ENCODE measurements at places on chromosomes 2 and 18.

- no peak for ATAC-seq
Measured at GRCh38 chr2:215271446-215271845, 40.4 kb upstream of the ATIC start.

DNA sequence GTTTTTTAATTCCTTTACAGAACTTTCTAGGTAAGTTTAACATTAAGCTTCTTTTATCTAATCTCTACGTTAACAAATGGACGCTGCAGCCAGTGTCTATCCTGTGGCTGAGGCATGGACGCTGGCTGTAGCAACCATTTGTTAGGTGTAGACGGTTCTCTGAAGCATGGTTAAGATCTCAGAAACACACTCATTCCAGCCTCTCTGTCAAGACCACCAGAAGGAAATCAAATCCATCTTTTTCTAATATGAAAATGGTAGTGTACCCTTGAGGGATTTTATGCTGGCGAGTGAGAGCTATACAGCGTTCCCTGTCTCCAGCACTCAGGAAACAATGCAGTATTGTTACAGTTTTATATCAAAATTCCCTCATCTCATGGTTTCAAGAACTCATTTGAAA is 78.0 kb downstream of the DTNB start:
- no peak for ATAC-seq

- peak; percentile 48 for ATAC-seq
Measured at GRCh38 chr2:226828191-226828590, 7.7 kb upstream of the RHBDD1 start.

DNA sequence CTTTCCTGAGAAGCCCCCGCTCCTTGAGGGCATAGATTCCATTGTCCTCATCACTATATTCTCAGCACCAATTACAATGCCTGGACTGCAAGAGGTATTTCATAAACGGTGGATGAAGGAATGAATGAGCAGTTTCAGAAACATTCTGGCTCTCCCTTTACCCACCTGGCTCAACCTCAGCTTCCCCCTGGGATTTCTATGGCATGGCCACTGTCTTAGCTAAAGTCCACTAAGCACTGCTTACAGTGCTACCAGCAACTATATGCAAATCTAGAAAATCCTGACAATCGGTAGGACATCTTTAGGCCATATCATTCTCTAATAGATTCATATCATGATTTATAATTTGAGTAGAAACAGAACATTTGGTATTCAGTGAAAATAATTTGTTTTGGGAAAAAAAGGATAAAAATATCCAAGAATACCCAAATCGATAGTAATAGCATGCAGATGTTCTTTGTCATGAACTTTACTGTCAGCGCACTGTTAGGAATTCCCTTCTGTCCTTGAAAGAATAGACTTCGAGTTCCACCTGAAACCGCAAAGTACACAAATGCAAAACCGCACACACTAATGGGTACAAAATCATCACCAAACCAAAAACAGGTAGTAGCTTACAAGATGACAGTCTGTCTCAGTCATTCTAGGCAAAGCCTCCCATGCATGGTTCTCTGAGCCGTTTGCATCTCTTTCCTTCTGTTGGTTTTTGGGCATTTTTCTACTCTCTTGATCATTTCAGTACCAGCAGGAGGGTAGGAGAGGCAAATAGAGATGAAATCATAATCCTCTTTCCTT is 303.6 kb upstream of the ID2 start:
- peak; percentile 56 for ATAC-seq

DNA sequence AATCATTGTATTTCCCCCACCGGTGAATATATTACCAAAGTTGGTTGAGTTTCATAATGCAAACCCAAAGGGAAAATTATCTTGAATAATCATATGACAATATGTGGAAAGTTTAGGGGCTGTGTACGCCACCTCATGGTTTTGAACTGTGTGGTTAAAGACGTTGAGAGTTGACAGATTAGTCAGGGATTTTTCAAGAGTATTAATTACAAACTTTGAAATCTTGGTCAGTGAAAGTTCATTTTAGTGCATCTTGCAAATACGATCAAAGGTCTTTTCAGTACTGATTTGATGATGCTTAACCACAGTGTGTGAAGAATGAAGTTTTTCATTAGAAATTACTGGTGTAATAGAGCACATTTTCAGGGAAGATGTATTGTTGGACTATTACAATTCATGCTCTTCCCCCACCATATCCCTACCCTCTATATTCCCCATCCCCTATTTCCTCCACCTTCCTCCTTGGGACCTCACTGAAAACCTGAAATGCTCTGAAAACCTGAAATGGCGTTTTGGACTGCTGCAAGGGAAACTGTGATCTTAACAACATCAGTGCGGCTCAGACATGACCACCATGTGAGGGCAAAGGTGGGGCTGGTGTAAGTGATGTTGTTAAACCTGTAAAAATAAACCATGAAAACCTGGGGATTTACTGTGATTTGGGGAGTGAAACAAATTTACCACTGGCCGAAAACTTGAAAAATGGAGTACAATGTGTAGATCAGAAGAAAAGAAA is 4.5 kb upstream of the BCL2L11 start:
- peak; percentile 43 for ATAC-seq

DNA sequence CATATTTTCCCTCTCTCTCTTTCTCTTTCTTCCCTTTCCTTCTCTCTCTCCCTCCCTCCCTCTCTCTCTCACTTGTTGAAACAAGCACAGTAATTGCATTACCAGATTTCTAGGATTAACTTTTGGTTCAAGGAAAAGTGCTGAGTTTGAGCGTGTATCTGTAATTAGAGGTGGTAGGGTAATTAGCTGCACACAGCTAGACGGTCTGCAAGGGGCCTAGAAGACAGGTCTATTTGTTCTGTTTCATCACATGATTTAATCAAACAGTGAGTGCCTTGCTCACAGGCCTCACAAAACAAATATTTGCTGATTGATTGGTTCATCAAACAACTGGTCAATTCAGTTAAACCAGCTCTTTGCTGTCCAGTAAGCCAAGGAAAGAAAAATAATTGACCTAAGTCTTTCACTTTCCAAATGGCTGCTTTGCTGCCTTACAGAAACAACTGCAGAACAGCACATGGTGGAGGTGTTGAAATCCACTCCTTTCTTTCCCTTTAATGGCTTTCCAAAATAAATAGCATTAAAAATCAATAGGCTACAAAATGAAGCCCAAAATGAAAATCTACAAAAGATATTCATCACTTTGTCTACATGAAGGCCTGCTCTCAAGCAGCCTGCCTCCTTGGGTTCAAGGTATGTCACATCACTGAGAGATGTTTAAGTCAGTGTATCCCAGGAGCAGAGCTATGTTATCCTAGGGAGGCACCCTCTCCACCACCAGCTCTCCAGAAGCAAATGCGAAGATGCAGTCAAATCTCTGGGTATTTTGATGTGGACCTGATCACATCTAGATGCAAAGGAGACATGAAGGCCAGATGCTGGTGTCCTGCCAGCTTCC is 264.4 kb upstream of the SIX2 start:
- ATAC-seq, result no peak

GRCh38 chr2:60104514-60105505 is 448.6 kb downstream of the BCL11A start:
- peak; percentile 43 for ATAC-seq

- no peak for ATAC-seq
Measured at GRCh38 chr2:240140511-240140910, at the start of gene OTOS. TSS of gene OTOS (minus strand) at chr2:240140658. CDS start at chr2:240140326, 332 bp downstream.

DNA sequence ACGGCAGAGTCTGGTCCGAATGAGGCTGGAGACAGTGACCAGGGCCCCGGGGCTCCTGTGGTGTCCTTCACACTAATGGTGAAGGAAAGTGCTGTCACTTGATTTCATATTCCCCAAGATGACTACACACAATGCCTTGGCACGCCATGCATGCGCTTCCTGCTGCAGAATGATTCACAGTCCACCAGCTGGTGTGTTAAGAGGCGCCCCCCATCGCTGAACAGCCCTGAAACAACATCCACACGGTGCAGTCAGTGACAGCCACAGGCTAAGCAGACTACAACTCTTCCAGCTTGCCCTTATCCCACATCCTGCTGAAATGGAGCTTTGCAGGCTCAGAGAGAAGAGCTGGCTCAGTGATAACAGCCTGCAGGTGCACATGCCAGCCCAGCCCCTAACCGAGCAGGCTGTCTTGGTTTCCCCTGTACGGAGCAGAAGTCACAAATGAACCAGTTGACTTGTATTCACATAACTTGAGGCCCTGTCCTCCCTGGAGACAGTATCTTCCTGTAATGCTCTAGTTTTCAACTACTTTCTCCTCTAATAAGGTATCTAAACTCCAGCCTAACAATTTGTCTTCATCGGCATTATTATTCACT is 24.3 kb upstream of the CDH20 start:
- ATAC-seq, result no peak

GRCh38 chr2:56369316-56369715 is 185.5 kb downstream of the CCDC85A start:
- ATAC-seq, result no peak

- no peak for ATAC-seq
Measured at GRCh38 chr2:64847930-64848329, 141.3 kb upstream of the SLC1A4 start.

GRCh38 chr2:7467782-7468447 is 550.7 kb downstream of the RNF144A start:
- ATAC-seq, result no peak

DNA sequence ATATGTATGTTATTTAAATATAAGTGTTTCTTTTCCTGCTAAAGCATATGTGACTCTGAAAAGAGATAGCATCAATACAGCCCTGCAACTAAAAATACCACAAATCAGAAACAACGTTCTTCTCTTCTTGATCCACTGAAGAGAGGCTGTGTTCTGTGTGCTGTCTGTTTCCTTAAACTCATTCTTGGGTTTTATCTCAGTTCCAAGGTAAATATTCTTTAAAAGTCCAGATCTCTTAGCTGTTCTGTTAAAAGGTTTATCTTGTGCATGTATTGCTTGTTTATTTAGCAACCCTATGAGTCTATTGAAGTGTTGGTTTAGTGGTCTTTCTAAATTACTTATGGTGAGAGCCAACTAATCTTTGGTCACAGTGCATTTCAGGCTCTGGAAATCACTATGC is 173.3 kb upstream of the NT5C1B start:
- no peak for ATAC-seq

- no peak for ATAC-seq
Measured at GRCh38 chr2:240959214-240959940, 39.0 kb upstream of the SNED1 start.

DNA sequence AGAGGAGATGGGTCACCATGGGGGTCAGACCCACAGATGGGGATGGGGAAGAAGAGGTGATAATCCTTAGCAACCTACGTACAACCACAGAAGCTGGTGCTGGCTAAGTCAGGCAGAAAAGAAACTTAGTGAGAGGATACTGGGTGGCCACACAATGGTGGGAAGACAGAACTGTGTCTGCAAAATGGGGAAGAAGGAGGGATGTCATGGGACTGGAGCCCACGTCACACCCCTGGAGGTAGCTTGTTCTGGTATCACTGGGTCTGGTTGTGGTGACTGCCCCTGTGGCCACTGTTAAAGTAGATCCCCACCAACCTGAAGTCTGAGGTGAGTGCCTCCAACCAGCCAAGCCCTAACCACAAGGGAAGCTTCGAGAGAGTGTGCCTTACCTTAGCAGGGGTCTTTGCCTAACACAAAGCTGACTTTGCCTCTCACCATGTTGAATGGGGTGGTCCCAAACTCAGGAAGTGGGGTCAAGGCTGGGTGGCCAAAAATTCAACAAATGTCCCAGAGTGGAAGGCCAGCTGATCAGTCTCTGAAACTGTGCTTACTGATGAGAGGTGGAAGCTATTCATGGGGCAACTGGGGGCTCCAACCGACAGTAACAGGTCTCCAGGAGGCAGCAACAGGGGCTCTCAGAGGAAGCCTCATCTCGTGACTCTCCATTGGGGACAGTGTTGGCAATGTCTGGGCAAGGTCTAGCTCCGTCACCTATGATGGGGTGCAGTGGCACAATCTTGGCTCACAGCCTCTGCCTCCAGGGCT is 64.8 kb upstream of the SLC1A4 start:
- ATAC-seq, result no peak

DNA sequence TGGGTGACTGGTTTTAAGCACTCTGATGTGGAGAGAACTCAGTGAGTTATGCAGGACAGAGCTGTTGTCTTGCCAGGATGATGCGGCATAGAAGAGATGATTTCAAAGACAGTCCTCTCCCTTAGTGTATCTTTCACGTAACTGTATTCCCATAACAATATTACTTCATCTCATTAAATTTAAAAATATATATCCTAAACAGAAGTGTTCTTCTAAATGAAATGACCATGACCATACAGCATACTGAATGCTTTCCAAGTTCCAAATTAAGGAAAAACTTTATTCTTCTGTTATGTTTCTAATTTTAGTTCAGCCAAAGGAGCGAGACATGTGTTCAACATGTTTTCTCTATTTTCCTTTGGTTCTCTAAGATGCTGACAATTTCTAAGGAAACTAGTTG is 600.1 kb upstream of the FSHR start:
- no peak for ATAC-seq

DNA sequence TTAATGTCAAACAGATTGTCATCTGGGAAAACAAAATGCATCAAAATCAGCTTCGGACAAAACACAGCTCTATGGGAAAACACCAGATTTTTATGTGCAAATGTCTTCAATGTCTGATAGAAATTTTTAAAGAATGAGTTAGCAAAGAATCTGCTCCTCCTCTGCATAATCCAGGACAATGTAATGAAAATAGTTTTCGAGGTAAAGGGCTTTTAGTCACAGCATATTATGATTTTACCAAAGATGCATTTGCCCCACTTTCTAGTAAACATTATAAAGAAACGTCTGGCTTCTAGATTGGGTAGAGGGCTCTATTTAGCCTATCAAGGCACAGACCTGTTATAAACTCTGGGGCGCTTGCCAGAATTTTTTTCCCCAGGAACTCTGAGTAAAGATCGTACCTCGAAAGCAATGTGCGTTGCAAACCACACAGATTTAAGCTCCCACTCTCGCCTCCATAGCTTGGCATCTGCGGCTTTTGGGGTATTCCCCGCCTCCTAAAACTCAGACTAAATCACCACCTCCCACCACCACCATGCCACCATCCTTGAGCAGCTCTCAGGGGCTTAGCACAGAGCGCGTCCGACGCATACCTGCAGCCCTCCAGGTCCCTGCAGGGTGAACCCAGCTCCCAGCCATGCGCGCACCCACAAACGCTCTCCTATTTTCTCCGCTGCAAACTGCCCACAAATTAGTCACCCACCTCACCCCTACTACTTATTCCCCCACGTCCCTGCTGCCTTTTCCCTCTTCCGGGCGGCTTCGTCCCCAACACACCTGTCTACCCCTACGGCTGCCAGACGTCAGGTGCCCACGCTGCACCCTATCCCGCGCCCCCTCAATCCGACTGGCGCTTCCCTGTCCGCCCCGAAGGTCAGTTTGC is 829 bp downstream of the ACVR1C start:
- peak; percentile 39 for ATAC-seq

DNA sequence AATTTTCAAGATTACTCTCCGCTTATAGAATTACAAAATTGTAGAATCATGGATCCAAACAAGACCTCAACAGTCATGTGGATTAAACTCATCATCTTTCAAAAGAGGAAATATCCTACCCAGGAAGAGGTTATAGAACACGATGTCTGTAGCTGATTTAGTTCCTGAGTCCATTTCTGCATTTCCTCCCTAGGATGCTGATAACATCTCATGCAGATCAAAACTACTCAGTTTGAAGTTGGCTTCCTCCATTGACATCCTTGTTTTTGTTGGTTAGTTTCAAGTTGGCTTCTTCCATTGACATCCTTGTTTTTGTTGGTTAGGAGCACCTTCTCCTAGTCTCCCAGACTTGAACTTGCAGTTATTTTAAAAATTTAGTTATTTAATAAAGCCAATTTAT is 147.5 kb downstream of the PARD3B start:
- no peak for ATAC-seq

Data from activated CD4-positive, CD25-positive, alpha-beta regulatory T cell treated with anti-CD3 and anti-CD28 coated beads, Interleukin-2, amount 50 U/mL, for 24 hours (primary cell).